ENCODE measurements at places on chromosomes 12 and 14. TPM values are rescaled to one million over a fixed set of nuclear protein-coding genes. Genes with fewer than 3 reads are reported as not detected.

- no peaks in the 10 kb centered on the region for H3K36me3 ChIP-seq
- no peaks in the 10 kb centered on the region for H3K4me1 ChIP-seq
- H3K4me3 ChIP-seq: no peak overlapping the region
- no peaks in the 10 kb centered on the region for H3K27me3 ChIP-seq
Observed at GRCh38 chr12:84542289-84542688, 370.3 kb downstream of the SLC6A15 start.

GRCh38 chr14:102594514-102595175 is 2.2 kb downstream of the RCOR1 start:
- DNase-seq: peak; percentile 46
- H3K36me3 ChIP-seq: no peaks in the 10 kb centered on the region
- H3K27ac ChIP-seq: no peak overlapping the region
- H3K27me3 ChIP-seq: no peaks in the 10 kb centered on the region
- peaks cover 9% of the 10 kb centered on the region for H3K4me1 ChIP-seq
- peak overlapping the region; percentile 88 for H3K4me3 ChIP-seq

GRCh38 chr14:25381498-25381897 is 331.6 kb upstream of the STXBP6 start:
- DNase-seq: no peak
- H3K36me3 ChIP-seq: no peaks in the 10 kb centered on the region
- no peaks in the 10 kb centered on the region for H3K4me1 ChIP-seq
- H3K4me3 ChIP-seq: no peak overlapping the region
- no peak overlapping the region for H3K27ac ChIP-seq
- no peaks in the 10 kb centered on the region for H3K27me3 ChIP-seq

DNA sequence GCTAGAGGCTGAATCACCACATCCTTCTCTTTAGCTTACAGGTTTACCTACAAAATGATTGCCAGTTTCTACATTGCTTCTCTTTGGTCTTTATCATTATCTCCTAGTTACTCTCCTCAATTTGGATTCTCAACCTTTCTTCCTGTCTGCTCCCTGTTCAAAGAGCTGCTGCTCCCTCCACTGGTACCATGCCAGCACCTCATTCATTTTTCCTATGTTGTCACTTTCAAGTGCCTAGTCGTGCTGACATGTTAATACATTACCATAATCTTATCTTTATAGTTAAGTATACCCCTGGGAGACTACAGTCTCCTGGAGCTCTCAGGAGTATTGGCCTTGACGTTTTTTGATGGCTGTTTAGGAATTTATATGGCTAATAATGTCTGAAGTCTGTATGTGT is 14.2 kb downstream of the FRS2 start:
- no peaks in the 10 kb centered on the region for H3K36me3 ChIP-seq
- no peak overlapping the region for H3K27ac ChIP-seq
- H3K4me1 ChIP-seq: peaks cover 7% of the 10 kb centered on the region
- no peak overlapping the region for H3K4me3 ChIP-seq
- H3K27me3 ChIP-seq: no peaks in the 10 kb centered on the region

DNA sequence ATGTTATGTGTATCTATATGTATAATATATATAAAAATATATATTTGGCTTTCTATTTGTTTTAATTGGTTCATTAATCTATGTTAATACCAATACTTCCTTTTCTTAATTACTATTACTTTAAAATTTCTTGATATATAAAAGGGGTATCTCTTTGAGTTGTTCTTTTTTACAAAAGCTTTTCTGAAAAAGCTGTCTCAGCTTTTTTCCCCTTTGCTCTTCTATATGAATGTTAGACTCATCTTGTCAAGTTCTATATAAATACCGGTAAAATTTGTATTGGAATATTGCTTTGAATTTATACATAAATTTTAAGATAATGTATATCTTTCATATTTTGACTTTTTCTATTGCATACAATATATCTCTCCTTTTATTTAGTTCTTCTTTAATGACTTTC is 139.8 kb upstream of the FOXG1 start:
- no peaks in the 10 kb centered on the region for H3K36me3 ChIP-seq
- H3K4me1 ChIP-seq: no peaks in the 10 kb centered on the region
- DNase-seq: no peak
- H3K27me3 ChIP-seq: no peaks in the 10 kb centered on the region
- H3K27ac ChIP-seq: no peak overlapping the region
- H3K4me3 ChIP-seq: no peak overlapping the region

GRCh38 chr14:23183479-23183878 is at the start of gene SLC7A8:
TSS of gene SLC7A8 (minus strand) at chr14:23183660. CDS start at chr14:23182914, 746 bp downstream.
- H3K36me3 ChIP-seq: no peaks in the 10 kb centered on the region
- DNase-seq: peak; percentile 68
- H3K27ac ChIP-seq: peak within 1 kb of the TSS; percentile 76
- H3K4me1 ChIP-seq: no peaks in the 10 kb centered on the region
- no peaks in the 10 kb centered on the region for H3K27me3 ChIP-seq

DNA sequence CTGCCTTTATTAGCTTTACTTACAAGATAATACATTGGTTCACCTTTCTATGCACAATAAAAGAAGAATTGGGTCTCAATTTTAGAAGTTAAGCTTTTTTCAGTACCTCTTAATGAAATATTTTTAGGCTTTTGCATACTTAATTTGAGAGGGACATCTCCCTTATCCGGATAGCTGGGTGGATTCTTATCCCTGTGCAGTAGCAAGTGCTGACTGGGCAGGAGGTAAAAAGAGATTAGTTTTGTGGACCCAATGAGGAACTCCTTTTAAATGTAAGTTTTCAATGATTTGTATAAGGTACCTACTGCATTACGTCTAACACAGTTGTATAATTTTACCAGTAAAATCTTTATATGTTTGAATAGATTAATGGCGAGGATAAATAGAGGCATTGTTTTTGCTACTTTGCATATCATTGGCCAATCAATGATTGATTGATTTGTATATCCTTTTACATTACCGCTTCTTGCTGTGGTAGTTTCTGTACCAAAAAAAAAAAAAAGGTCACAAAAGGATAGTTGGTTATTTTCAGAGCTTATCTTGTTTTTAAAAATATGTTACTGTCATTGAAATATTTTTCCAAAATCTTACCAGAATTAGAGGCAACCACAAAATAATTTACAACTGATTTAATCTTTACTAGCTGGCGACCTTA is 2.2 kb downstream of the CPSF6 start:
- no peaks in the 10 kb centered on the region for H3K27me3 ChIP-seq
- H3K36me3 ChIP-seq: no peaks in the 10 kb centered on the region
- H3K4me1 ChIP-seq: no peaks in the 10 kb centered on the region

- peak overlapping the region; percentile 28 for H3K4me3 ChIP-seq
- no peaks in the 10 kb centered on the region for H3K27me3 ChIP-seq
- H3K27ac ChIP-seq: peak overlapping the region; percentile 100
- H3K4me1 ChIP-seq: no peaks in the 10 kb centered on the region
- DNase-seq: no peak
Observed at GRCh38 chr14:75258079-75258802, 20.4 kb upstream of the FOS start.

DNA sequence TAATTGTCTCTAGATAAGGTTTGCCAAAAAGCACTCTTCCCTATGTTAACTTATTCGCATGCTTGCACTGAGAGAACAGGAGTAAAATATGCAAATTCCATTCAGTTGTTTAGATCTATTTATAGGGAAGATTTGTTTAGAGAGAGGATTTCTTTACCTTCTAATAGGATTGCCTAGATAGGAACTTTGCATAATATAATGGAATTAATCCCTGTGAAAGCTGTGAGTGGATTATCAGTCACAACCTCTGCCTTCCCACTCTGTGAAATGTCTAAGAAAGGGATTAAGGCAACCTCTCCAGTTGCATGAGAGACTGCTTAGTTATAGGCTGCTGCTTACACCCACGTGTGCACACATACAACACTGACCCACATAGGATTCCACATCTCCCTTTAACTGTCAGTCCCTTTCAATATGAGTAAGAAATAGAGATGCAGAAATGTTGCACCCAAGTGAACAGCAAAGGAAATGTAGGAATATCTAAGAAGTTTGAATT is 83.2 kb downstream of the ALG10B start:
- H3K4me3 ChIP-seq: no peak overlapping the region
- no peaks in the 10 kb centered on the region for H3K27me3 ChIP-seq
- H3K27ac ChIP-seq: no peak overlapping the region
- no peaks in the 10 kb centered on the region for H3K4me1 ChIP-seq
- H3K36me3 ChIP-seq: no peaks in the 10 kb centered on the region

DNA sequence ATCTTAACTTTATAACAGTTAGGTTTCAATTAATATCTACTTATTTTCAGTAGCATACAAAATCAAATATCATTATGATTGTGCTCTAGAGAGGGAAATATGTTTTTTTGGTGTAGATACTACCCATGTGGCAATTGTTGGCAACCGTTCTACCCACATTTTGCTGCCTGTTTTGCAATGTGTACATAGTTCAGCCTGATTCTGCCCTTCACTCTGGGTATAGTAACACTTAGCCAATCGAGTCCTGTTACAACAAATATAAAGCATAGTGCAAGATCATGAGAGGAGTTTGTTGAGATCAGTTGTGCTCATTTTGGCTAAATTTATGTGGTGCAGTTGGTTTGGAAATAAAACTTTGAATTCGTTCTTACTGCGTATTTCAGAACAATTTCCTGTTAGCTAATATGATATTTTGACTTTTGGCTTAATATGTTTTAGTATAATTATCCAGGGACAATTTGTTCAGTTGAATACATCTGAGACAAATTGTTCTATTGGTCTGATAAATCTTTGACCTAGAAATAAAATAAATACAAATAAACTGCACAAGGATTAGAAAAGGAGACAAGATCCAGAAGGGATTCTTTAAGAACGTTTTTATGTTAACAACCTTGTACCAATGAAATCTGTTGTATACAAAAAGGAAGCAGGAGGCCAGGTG is 76.9 kb downstream of the ATF7IP start:
- peaks cover 5% of the 10 kb centered on the region for H3K36me3 ChIP-seq
- H3K4me1 ChIP-seq: no peaks in the 10 kb centered on the region
- peak overlapping the region; percentile 65 for H3K27ac ChIP-seq
- no peaks in the 10 kb centered on the region for H3K27me3 ChIP-seq

DNA sequence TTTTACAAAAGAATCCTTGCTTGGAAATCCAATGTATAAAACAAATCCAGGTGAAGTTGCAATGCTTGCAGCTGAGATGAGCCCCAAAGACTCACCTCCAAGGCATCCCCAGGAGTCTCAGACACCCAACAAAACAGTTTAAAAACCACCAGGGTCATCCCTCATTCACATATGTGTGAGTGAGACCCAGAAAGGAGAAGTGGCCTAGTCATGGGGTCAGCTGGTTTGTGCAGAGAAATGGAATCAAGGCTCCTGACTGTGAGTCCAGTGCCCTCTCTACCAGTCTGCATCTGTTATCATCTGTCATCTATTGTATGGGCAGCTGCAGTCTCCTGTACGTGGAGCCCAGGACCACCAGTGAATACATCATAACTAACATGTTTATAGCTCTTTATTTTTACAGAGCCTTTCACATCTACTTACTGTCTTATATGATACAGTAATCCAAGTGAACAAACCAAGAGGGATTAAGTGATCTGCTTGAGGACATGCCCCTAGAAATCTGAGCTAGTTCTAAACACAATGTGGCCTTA is 27.1 kb downstream of the PLEKHG7 start:
- H3K27ac ChIP-seq: no peak overlapping the region
- no peaks in the 10 kb centered on the region for H3K36me3 ChIP-seq
- H3K4me1 ChIP-seq: no peaks in the 10 kb centered on the region
- no peak overlapping the region for H3K4me3 ChIP-seq

GRCh38 chr14:56423544-56423943 is 156.1 kb upstream of the TMEM260 start:
- no peak for DNase-seq
- no peaks in the 10 kb centered on the region for H3K36me3 ChIP-seq
- no peak overlapping the region for H3K27ac ChIP-seq

GRCh38 chr12:49661191-49661590 is 37.8 kb downstream of the PRPF40B start:
- H3K27ac ChIP-seq: no peak overlapping the region
- H3K4me1 ChIP-seq: peaks cover 11% of the 10 kb centered on the region
- no peak for DNase-seq

DNA sequence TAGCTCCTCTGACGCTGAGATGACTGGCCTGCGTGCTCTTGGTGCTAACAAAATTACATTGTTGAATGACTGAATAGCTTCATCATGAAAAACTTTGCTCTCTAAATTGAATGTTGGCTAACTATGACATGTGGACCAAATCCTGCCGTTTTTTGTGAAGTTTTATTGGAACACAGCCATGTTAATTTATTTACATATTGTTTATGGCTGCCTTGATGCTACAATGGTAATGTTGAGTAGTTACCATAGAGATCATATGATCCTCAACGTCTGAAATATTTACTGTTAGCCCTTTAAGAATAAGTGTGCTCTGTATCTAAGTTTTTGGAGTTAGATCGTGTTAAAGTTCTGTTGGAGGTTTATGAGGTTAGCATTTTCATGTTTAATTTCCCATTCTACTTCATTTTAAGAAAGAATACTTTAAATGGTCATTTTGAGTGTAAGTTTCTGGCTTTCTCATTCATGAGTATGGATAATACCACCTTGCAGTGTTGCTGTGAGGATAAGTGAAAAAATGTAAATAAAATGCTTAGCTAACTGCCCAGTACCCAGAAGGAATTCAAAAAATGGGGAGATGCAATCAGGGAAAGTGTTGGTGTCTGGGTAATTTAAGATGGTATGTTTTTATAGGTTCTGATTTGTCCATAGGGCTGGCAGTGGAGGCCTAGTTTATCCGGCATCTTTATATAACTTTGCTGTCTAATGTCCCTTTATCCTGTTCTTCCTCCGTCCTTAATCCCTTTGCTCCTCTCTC is 35.3 kb downstream of the NUBPL start:
- H3K36me3 ChIP-seq: no peaks in the 10 kb centered on the region
- H3K4me1 ChIP-seq: no peaks in the 10 kb centered on the region
- no peaks in the 10 kb centered on the region for H3K27me3 ChIP-seq
- no peak overlapping the region for H3K4me3 ChIP-seq
- no peak for DNase-seq

DNA sequence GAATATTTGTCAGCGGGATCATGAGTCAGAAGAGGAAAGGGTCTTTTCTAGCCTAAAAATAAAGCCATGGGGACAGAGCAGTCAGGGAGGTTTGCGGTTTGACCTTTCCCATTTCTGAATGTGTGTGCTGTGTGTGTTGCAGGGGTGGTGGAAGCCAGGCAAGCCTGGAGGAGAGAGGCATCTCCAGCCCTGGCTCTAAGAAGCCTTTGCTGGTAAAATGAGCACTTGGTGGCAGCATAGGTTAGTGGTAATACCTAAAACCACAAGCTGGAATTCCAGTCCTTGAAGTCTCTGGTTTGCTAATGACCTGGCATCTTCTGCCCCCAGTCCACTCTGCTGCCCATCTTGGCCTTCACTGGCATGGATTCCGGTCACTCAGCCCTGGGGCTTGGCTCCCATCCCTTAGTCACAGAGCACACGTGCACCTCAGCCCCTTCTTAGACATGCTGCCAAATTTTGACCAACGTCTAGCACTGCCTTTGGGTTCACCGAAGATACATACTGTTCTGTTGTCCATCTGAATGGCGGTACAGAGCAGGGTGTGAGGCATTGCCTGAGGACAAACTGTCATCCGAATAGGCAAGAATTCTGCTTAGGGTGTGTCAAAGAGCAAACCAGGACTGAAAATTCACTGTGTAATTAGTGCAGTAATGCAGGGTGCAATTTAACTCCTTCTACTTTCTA is 52.7 kb downstream of the KCNA5 start:
- DNase-seq: no peak
- H3K4me1 ChIP-seq: no peaks in the 10 kb centered on the region
- H3K36me3 ChIP-seq: no peaks in the 10 kb centered on the region
- H3K27me3 ChIP-seq: peaks cover 15% of the 10 kb centered on the region

Gene KLRC1
- 3.3 TPM for total RNA-seq

Gene ESR2
- total RNA-seq: 2.2 TPM

Gene CFAP251
- total RNA-seq: 6.7 TPM

Gene ISM2
- total RNA-seq: 0.32 TPM

Gene STON2
- total RNA-seq: 30.2 TPM

Gene GLT8D2
- total RNA-seq: 20.8 TPM

Gene GDF11
- 0.88 TPM for total RNA-seq

Gene PAX9
- 1.3 TPM for total RNA-seq

Gene RND1
- 1.1 TPM for total RNA-seq

Gene FBXW8
- total RNA-seq: 16.4 TPM

Gene SYNDIG1L
- 0.64 TPM for total RNA-seq
